ENCODE measurements at places on chromosomes 3 and 15.

GRCh38 chr3:45440562-45440961 lies 52.2 kb downstream of the LARS2 start:
- no peak for DNase-seq

DNA sequence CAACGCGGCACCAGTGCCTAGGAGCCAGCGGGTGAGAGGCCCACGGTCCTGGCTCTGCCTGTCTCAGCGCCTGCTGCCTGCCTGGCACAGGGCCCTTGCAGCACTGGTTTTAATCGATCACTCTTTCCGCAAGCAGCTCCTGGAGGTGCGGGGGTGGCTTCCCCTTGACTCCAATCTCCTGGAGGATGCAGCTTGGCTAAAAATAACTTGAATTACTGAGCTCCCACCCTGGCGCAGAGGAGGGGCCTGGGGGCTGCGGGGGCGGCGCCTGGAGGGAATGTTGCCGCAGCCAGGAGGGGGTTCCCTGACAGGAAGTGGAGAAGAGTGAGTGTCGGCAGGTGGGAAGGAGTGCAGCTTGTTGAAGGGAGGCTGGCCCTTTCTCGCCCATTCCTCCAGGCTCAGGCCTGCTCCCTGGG lies 9.9 kb upstream of the RPL29 start:
- no peak for DNase-seq

DNA sequence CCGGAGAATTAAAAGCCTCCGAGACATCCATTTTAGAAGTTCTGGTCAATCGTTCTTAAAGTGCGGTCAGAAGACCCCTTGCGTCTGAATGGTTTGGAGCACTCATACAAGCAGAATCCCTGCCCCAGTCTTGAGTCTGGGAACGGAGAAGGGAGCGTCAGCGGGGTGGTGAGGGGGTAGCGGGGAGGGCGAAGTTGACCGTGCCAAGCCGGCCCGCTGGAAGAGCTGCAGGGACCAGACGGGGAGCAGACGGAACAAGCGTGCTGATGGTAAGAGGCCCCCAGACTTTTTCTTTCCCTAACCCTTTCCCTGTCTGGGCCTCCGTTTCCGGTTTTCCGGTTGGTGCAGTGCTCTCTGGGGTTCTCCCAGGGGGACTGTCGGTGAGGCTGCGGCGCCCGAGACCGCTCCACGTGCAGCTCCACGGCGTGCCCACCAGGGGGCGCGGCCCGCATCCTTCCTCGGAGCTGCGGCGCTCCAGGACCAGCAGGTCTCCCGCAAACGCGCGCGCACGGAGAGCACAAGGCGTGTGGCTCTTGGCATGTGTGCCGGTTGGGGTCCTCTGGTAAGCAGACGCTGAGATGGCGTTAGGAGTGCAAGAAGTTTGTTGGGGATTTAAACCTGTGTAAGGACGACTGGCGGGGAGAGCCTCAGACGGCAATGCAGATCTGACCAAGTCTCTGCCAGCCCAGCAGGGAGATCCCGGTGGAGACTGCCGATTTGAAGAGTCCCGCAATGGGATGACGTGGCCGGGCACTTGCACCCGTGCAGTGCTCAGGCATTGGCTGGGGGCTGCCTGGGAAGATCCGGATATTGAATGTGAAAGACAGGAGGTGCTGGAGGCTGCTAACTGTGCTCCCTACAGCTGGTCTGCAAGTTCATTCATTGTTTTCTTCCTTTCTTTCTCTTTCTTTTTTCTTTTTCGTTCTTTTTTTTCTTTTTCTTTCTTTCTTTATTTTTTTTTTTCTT lies 19.2 kb upstream of the CORO2B start:
- peak; percentile 85 for DNase-seq

DNA sequence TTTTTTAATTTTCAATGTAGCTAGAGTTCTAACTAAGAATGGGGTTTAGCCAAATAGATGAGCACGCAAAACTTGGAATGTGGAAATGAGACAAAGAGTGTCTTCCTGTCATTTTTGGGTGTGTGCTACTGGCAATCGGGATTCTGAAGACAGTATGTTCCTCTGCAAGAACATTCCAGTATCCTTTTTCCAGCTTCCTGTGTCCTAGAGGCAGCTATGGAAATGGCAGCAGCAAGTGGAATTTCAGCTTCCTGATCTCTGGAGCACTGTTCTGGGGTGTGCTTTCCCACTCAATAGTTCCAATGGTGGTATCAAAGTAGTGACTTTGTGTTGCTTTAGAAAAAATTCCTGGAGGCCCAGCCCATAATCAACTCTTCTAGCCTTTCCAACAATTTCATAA lies 642.9 kb upstream of the KCNMB2 start:
- no peak for DNase-seq

DNA sequence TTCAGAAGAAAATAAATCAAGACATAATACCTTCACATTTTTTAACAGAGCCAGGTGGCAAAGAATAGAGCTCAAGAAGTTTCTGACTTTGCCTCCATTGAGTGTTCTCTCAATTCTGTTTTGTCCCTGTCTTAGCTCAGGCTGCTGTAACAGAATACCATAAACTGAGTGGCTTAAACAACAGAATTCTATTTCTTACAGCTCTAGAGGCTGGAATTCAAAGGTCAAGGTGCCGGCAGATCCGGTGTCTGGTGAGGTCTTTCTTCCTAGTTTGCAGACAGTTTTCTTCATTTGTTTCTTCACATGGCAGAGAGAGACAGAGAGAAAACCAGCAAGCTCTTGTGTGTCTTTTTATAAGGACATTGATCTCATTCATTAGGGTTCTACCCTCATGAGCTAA lies 25.6 kb downstream of the IQCH start:
- no peak for DNase-seq

DNA sequence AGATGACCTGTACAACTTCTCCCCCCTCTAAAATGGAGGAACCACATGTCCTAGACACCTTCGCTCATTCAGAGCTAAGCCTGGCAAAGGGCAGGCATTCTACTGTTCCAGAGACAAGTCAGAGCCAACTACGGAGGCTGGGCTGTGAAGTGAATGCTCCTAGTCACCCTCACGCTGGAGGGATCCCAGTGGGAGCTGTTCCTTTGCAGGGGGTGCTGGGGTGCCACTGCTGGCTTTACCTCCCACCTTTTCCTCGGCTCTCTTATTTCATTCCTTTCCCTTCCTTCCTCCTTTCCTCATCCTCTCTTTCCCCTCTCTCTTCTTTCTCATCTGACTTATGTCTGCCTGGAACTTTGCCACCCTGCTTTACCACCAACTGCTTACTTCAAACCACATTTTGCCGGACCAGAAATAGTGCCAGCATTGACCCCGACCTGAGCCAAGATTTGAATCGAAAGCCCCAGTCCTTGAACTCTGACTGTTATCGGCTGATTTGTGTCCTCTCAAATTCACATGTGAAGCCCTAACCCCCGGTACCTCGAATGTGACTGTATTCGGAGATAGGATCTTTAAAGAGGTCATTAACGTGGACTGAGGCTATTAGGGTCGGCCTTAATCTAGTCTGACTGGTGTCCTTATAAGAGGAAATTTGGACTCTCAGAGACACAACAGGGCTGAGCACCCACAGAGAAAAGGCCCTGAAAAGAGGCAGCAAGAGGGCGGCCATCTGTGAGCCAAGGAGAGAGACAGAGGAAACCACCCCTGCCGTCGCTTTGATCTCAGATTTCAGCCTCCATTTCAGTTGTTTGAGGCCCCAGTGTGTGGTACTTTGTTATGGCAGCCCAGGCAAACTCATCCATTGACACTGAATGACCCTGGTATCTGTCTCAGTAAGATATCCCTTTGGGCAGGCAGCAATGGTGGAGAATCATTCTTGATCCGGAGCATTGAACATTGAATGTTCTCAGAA lies 31.3 kb upstream of the TBC1D21 start:
- DNase-seq = no peak

Data from GM12891 (cell line).